ENCODE measurements at places on chromosomes 4 and X. TPM values are rescaled to one million over a fixed set of nuclear protein-coding genes. Genes with fewer than 3 reads are reported as not detected.

HMX1 gene
- total RNA-seq, result not detected

MAGEA11 gene
- total RNA-seq, result not detected

GRCh38 chr4:185424905-185425646 lies 688 bp downstream of the UFSP2 start:
- H3K36me3 ChIP-seq, result peaks cover 12% of the 10 kb centered on the region
- no peaks in the 10 kb centered on the region for H3K27me3 ChIP-seq
- peak overlapping the region; percentile 100 for H3K27ac ChIP-seq
- no peak for DNase-seq
- peak overlapping the region; percentile 78 for H3K4me3 ChIP-seq
- H3K4me1 ChIP-seq, result peaks cover 8% of the 10 kb centered on the region

GRCh38 chr4:52157641-52158316 lies 106.7 kb downstream of the SPATA18 start:
- no peaks in the 10 kb centered on the region for H3K27me3 ChIP-seq
- DNase-seq, result no peak
- no peak overlapping the region for H3K4me3 ChIP-seq
- H3K27ac ChIP-seq, result no peak overlapping the region

- peaks cover 6% of the 10 kb centered on the region for H3K4me1 ChIP-seq
- H3K36me3 ChIP-seq, result no peaks in the 10 kb centered on the region
- DNase-seq, result no peak
- H3K4me3 ChIP-seq, result no peak overlapping the region
Measured at GRCh38 chr4:10643600-10644425, 40.8 kb downstream of the CLNK start.

DNA sequence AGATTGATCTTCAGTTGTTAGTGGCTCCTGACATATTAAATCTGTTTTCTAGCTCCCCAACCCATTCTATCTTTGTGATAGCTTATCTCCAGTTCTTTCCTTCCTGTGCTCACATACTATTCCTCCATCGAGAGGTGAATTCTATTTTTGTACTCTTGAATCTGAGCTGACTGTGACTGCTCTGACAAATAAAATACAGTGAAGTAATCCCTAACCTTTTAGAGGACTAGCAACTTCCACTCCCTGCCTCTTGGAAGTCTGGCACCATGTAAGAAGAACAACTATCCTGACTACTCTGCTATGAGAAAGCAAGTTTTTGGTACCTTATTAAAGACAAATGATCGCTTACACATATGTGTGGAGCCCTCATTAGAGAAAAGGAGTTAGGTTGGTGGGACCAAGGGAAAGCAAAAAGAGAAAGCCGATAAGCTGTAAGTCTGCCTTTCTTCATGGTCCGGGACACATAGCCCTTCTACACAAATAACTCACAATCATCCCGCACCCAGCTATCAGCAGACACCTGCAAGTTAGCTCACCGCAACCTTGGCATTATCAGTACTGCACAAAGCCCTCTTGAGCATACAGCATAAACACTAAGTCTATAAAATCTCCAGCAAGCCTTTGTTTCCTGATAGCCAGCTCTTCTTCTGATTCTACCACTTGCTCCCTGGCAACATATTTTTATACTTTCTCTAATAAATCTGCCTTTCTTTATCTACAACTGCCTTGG lies 13.5 kb upstream of the PPM1K start:
- no peak overlapping the region for H3K4me3 ChIP-seq
- no peaks in the 10 kb centered on the region for H3K27me3 ChIP-seq
- H3K4me1 ChIP-seq, result no peaks in the 10 kb centered on the region
- H3K36me3 ChIP-seq, result no peaks in the 10 kb centered on the region

DNA sequence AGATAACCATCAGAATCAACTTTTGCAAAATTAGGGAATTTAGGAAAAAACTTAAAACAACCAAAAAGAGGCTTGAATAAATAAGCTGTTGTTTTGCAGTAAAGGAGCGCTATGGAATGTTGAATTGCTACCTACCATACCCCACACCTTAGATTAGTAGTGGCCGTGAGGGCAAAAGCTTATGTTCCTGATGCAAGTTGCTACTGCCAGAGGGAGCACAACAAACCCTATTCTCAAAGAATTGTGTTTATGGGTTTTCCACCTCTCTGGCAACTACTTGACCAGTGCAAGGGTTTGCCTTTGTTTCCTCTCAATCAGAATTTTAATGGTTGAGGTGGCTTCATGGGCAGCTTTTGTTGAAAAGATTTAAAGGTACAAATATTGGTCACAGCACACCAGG lies 268.1 kb downstream of the LAS1L start:
- H3K27me3 ChIP-seq, result no peaks in the 10 kb centered on the region
- no peaks in the 10 kb centered on the region for H3K4me1 ChIP-seq
- no peak overlapping the region for H3K4me3 ChIP-seq
- no peak overlapping the region for H3K27ac ChIP-seq
- no peaks in the 10 kb centered on the region for H3K36me3 ChIP-seq
- DNase-seq, result no peak

Data from SJSA1 (cell line).